ENCODE measurements at places on chromosomes 6 and 20.

DNA sequence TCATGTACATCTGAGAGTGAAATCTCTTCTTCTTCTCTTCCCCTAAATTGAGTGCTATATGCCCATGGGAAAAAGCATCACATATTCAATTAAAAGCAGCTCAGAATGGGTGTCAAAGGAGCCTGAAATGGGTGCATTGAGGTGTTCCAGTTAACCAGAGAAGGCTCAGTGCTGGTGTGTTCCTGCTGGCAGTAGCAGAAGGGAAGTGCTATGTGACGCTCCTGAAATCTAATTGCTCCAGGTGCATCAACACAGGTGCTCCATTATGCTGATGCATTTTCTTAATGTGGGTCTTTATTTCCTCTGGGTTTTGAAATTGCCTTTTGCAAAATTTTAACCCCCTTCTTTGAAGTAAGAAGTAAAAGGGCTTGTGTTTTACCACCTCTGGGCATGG, 17.9 kb downstream of the SLC22A2 start:
- no peak for DNase-seq

DNA sequence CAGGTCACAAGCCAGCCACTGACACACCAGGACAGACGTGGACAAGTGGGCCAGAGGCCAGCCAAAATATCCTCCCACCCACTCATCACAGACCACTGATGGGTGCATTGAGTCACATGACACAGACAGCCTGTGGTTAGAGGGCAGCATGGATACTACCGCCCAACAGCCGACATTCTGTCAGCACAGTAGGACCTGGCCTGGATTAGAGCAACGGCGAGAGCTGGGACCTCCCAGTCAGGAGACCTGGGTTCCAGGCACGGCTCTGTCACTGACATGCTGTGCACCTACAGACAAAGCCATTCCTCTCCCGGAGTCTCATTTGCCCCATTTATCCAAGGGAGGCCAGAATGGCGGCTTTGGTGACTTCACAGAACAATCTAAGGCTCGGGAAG, 8.0 kb downstream of the ZNF335 start:
- no peak for DNase-seq

- no peak for DNase-seq
Measured at GRCh38 chr6:158993639-158994038, 6.4 kb downstream of the RSPH3 start.

DNA sequence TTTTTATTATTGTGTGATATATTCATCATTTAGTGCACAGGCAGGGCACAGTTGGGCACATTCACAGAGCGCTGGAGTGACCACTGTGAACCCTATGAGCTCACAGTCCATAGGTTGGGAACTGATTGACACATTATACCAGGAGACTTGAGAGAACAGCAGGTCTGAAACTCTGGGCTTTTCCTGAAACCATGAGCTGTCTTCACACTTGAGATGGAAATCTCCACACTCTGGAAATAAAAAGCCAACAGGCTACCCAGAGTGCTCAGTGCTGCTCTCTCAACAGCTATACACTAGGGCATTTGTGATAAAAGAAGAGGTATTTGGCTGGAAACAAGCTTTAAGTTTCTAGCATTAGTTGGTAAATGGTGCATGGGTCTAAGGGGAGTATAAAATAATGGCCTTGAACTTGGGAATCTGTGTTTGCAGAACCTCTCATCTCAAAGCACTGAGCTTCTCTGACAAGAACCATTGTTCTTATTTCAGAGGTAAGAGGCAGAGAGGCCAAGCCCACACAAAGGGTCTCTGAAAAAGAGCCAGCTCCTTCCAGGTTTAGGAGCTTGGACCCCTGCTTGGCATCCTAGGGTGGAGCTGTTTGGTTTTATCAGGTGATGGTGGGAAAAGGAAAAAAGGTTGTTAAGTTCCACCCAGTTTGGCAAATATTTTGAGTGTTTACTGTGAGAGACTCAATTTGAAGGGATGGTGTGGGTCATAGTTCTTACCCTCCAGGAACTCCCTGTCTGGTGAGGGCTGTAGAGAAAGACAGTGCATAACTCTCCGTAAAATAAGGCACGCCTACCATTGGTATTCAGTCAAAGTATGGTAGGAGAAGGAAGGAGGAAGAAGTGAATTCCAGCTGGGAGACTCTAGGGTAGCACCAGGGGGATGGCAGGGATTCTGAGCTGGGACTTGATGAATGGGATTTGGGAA, 14.5 kb downstream of the CHMP4B start:
- DNase-seq, result no peak

GRCh38 chr6:159693128-159693893, at the start of gene SOD2:
TSS of gene SOD2 (minus strand) at chr6:159693241. CDS start at chr6:159693167, 74 bp downstream.
- peak; percentile 80 for DNase-seq

GRCh38 chr6:18053555-18054445, 66.4 kb upstream of the KIF13A start:
- DNase-seq, result no peak

- no peak for DNase-seq
Measured at GRCh38 chr6:138430361-138431145, 26.5 kb downstream of the HEBP2 start.

DNA sequence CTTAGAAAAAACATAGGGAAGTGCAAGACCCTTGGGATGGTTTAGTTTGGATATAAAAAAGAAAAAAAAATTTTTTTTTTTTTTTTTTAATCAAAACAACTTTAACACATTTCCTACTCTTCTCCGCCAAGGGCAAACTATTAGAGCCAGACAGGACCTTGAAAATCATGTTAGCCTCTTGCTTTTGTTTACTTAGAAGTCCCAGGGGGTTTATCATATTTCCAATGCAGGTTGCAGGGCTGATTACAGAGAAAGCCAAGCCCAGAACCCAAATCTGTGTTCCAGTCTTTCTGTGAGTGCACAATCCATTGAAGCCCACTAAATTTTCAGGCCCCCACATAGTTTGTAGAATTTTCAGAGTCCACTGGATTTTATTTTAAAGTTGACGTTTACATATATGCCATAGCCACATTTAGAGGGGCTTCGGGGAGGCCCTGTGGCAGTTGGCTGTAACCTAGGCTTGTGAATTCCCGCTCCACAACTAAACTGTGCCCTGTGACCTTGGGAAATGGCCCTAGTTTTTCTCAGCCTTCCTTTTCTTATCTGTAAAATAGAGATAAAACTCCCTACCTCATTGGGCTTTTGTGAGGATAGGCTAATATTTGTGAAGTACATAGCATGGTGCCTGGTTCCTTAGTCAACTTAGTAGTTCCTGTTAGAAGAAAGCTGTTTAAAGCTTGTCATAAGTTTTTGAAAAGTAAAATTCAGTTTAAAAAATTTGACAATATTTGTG, 55.7 kb downstream of the NCOA7 start:
- no peak for DNase-seq

DNA sequence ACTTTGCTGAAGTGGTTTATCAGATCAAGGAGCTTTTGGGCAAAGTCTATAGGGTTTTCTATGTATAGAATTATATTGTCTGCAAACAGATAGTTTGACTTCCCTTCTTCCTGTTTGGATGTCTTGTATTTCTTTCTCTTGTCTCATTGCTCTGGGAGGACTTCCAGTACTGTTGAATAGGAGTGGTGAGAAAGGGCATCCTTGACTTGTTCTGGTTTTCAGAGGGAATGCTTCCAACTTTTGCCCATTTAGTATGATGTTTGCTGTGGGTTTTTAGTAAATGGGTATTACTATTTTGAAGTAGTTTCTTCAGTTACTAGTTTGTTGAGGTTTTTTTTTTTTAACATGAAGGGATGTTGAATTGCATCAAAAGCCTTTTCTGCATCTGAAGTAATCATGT, 36.1 kb downstream of the KCNS1 start:
- no peak for DNase-seq

DNA sequence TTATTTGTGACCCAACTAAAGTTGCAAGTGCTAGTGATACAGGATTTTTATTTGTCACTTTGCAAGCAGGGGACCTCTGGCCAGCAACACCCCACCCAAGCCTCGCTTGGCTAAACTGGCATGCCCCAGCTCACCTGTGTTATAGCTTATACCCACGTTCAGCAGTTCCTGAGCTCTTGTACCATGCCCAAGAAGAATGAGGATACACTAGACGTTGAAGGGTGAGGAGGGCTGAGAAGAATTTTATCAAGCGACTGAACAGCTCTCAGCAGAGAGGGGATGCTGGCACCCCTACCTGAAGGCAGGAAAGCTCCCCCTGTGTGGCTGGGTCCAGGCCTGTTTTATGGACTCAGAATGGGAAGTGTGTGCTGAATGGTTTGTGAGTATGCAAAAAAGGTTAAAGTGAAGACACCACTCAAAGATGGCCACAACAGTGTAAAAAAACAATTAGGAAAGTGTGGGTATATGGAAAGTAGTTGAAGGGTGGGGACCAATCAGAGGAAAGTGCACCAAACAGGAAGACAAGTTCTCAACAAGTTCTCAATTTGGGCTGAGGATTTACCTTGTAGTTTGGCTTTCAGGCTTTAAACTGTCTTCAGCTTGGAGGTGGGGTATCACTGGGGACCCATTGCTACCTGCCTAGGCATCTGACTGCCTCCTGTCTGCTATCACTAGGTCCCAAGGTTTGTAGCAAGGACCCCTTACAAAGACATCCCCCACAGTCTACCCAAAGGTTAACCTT, 15.0 kb downstream of the BTN2A1 start:
- no peak for DNase-seq

GRCh38 chr20:650954-651353, 2.0 kb downstream of the SRXN1 start:
- DNase-seq, result no peak
